ENCODE measurements at places on chromosomes 11 and 22.
A peak's percentile ranks its signal among the peaks of the same experiment; 100 is the strongest.

DNA sequence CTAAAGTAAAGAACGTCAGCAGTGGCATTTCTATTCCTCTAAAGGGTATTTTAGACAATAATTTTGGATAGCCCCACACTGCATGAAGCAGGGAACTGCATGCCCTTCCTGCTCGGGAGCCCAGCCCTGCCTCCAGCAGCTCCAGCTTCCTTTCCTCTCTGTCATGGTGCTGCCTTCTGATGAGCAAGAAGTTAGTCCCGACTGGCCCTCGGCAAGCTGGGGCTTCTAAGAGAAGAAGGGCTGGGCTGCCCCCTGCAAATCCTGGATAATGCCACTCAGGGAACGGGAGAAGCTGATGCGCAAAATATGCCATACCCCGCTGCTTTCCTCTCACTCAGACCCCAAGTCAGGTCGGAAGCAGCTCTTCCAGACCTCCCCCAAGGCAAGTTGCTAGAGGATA lies 296.4 kb downstream of the ETS1 start:
- DNase-seq: no peak

DNA sequence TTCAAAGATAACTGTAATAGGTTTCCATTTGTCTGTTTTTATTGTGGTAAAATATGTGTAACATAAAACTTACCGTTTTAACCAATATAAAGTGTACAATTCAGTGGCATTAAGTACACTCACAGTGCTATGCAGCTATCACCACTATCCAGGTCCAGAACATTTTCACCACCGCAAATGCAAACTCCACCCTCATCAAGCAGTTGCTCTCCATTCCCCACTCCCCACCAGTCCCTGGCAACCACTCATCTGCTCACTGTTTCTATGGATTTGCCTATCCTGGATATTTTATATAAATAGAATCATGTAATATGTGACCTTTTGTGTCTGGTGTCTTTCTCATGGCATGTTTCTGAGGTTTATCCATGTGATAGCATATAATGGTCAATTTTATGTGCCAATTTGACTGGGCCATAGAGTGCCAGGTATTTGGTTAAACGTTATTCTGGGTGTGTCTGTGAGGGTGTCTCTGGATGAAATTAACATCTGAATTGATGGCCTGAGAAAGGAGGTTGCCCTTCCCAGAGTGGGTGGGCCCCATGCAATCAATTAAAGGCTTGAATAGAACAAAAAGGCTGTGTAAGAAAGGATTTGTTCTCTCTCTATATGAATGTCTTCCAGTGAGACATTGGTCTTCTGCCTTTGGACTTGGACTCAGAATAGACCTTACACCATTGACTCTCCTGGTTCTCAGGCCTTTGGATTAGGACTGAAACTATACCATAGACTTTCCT lies 17.2 kb upstream of the SMCO4 start:
- no peak for DNase-seq

DNA sequence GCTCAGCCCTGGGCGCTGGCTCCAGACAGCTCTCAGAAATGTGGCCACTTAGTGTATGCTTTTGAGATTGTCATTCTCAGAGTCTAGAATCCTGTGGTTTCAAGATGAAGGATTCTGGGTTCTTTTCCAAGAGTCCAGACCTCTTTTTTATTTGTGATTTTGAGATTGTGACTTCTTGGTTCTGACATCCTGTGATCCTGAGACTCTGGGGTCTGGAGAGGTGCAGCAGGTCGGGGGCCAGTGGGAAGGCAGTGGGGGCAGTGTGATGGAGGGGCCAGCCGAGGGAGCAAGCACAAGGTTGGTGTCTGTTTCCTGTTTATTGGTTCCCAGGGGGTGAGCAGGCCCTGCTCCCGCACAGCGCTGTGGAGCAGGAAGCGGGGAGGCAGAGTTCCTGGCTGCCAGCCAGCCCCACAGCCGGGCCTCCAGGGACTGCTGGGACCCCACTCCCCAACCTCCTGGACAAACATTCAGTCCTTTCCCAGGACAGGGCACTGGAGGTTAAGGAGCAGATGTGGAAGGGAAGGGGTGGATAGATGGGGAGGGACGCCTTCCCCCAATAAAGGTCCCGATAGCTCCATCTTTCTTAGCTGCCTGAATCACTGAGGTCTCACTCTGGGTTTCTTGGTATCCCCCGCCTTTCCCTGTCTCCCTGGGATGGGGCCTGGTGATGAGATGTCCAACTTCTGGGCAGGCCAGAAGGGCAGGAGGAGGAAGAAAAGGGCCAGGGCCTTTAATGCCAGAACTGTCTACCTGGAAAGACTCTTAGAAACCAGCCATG lies 13.7 kb downstream of the ARHGEF17 start:
- DNase-seq: no peak

DNA sequence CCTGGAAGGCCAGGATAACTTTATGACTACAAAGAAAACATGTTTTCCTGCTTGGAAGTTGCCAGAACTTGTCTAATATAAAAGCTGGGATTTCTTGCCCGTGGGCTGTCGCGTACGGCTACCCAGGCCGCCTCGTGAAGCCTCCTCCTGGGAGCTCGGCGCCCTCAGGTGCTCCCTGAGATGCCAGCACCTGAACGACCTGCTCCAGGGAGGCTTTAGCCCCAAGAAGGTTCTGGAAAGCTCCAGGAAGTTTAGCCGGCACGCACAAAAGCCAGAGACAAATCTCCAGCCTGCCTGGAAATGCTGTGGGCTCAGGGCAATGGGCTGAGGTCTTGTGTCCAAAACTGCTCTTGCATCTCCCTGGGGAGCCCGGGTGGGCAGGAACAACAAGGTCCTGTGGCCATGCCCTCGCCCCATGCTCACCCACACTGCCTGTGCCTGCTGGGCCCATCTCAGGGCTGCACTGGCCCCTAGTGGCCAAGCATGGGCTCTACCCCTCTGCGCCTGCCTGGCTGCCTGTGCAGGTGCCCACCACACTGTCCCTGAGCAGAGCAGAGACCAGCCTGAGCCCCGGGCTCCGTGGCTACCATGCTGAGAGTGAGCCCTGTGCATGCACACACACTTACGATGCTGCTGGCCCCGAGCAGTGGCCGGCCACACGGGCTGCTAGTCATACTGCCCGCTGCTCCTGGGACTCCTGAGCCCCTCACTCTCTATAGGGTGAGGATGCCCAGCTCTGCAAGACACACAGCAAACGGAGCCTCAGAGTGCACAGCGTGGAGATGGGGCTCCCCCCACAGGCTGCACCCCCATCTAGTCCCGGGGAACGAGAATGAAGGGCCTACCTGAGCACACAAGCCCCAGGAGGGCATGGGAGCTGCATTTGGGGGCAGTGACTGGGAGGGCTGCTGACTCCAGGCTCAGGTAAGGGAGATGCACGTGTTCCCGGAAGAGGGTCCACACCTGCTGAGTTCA lies 4.9 kb upstream of the CELSR1 start:
- peak; percentile 25 for DNase-seq

- DNase-seq: no peak
These were observed 12.2 kb upstream of the NNMT start for GRCh38 chr11:114284021-114284420.

DNA sequence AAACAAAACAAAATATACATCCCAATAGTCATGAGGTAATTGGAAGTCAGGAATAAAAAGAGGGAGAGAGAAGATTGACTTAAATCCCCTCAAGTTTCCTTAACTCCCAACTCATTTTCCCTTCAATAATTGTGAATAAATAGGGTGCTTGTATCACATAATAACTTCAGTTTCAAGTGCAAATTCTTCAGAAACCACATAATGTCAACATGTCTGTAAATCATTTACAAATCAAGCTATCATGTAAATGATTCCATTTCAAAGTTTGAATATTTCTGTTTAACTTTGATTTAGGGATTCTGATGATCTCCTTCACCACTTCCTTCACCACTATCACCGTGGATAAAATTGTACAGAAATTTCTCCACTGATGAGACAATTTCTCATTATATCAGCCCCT lies 23.2 kb downstream of the CASP5 start:
- DNase-seq: no peak

Data from stimulated activated CD8-positive, alpha-beta memory T cell treated with anti-CD3 and anti-CD28 coated beads, Interleukin-15, amount 100 ng/mL, for 4 hours (primary cell).